NCI-H1092 (cell line): ENCODE measurements at places on chromosomes 7 and 10.

GRCh38 chr7:50679218-50680007 lies 103.3 kb downstream of the GRB10 start:
- peak; percentile 59 for DNase-seq

GRCh38 chr10:15461353-15462108 lies 90.4 kb upstream of the FAM171A1 start:
- DNase-seq = no peak

DNA sequence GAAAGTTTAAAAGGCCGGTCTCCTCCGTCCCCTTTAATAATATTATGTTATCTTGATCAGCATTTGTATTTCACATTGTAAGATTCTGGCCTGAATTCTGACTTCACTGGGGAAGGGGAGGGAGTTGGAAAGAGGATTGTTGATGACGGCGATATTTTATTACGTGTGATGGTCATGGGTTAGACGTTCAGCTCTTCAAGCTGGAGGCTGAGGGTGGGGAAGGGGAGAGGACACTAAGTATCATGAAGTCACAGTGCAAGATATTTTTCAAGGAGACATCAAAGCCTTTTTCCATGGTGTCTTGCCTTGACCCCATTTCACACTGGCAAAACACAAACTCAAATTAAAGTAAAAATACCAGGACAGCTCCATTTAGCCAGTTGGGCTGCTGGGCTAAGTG lies 126.7 kb downstream of the WDR11 start:
- no peak for DNase-seq

- no peak for DNase-seq
These were observed 7.5 kb upstream of the EBF3 start for GRCh38 chr10:129971381-129972144.

- no peak for DNase-seq
These were observed 77.5 kb upstream of the CTTNBP2 start for GRCh38 chr7:117950601-117951260.

- DNase-seq = no peak
These were observed 19.4 kb downstream of the MAGI2 start for GRCh38 chr7:79434098-79434497.

- no peak for DNase-seq
These were observed 109.8 kb downstream of the SH3PXD2A start for GRCh38 chr10:103745341-103746247.

GRCh38 chr10:33160151-33160550 lies 174.3 kb downstream of the NRP1 start:
- no peak for DNase-seq

DNA sequence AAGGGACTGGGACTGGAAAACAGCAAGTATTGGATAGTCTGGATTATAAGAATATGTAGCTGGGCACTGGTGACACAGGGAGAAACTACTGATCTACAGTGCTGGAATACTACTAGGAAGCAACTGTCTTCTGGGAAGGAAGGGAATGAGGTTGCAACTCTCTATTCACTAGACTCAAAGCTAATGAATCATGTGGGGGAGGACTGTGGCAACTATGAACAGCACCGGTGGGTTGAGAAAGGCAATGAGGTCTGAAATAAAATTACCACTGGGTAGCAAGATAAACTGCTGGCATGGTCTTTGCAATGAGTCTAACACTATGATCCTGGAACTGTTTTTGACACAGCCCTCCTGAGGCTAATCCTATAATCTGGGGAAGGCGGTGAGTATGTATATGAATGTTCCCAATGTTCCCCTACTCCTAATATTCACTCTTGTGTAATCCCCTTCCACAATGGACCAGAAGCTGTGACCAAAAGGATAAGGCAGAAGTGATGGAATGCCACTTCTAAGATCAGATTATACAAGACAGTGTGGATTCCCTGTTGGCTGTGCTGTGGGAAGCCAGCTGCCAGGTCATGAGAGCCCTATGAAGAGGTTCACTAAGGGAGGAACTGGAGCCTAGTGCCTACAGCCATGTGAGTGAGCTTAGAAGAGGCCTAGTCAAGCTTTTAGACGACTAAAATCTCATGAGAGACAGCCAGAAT lies 101.3 kb upstream of the DNAJB12 start:
- no peak for DNase-seq

- DNase-seq = no peak
These were observed 93.4 kb downstream of the SPAG6 start for GRCh38 chr10:22438711-22439110.

GRCh38 chr7:7790041-7790741 lies 71.8 kb upstream of the RPA3 start:
- no peak for DNase-seq

- no peak for DNase-seq
These were observed 115.8 kb downstream of the THSD7A start for GRCh38 chr7:11716185-11716584.

GRCh38 chr7:39557911-39558310 lies 8.3 kb upstream of the YAE1 start:
- no peak for DNase-seq

DNA sequence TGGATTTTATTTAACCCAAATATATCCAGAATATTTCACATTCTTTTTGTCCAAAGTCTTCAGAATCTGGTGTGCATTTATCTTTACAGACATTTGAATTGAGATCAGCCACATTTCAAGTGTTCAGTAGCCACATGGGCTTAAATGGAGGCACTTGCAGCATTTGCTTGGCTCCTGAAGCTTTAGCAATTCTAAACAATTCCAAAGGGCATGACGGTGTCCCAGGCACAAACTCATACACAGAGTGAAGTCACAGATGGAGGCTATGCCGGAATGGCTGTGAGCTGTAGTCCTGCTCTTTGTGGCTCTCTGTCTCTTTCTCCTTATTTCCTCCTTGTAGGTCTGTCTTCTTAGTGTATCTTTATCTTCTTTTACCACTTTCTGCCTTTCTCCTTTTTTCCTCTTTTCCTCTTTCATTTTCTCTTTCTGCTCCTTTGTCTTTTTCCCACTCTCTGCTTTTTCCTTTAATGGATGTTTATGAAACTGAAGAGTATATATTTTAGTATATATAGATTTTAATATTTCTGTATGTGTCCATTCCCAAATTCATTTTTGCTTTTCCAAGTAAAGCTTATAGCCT lies 7.7 kb downstream of the AGBL3 start:
- no peak for DNase-seq

GRCh38 chr7:7765422-7765821 lies 47.0 kb upstream of the RPA3 start:
- no peak for DNase-seq

DNA sequence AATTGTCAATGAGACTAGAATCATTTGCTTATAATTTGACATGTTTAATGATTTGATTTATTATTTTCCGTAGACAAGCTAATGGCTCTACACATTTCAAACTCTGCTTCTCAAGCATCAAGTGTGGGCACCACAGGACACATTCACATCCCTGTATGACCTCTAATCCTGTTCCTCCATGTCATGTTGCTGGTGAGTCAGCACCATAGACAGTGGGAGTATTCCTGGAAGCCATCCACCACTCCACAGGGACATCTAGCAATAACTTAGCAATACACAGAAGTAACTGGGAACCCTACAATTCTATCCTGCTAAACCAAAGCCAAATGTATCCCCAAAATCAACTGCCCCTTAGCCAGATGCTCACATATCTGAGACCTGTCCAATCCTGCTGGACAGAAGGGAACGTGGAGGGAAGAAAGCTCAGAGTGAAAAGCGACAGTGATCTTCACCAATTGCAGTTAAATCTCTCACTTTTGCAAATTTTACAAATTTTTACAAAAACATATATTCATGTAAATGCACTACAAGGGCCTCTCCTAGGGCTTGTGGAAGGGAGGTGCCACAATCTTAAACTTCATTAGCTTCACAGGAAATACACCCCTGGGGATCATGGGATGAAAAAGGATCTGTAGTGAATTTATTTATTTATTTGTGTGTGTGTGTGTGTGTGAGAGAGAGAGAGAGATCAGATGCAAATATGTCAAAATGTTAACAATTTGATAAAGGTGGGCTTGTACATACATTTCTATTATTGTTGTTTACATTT lies 126.5 kb downstream of the GFRA1 start:
- DNase-seq = no peak

DNA sequence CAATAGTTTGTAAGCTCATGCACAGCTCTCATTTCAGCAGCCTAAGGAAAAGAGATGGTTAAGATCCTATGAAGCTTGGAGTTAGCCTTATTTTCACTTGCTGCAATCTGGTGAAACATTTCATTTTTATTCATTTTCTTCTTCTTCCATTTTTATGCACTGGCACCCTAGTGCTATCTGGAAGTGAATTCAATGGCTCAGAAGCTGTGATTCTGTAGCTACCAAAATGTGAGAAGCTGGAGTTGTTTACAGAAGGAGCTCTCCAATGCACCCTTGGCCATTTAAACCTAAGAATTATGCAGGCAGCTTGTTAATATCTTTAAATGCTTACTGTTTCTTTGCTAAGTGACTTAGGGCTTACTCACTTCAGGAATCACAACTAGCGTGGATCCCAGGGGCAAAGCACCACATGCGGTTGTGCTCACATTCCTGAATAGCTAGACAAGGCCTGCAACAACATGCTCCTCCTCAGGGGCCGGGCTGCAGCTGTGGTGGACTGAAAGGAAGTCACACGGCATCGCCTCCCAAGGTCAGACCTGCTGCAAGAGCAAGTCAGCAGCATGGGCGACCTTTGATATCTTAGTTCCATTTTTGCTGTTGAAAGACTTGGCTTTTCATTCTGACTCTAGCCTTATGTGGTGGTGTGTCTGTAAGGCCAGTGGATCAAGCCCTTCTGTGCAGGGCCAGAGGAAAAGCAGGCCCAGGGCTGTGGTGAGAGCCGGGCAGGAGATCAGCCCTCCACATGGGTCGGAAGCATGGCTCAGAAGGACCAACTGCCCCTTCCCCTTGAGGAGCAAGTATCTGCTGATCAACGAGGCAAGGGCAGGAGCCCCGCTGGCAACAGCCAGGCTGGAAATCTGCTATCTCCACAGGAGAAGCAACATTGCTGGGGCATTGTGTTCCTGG lies 91.9 kb upstream of the MBL2 start:
- DNase-seq = no peak

- DNase-seq = peak; percentile 51
These were observed at the start of gene ANXA11 for GRCh38 chr10:80205477-80206276. ANXA11 (minus strand) TSS chr10:80205537; CDS start chr10:80172861, 32,676 bp downstream.

DNA sequence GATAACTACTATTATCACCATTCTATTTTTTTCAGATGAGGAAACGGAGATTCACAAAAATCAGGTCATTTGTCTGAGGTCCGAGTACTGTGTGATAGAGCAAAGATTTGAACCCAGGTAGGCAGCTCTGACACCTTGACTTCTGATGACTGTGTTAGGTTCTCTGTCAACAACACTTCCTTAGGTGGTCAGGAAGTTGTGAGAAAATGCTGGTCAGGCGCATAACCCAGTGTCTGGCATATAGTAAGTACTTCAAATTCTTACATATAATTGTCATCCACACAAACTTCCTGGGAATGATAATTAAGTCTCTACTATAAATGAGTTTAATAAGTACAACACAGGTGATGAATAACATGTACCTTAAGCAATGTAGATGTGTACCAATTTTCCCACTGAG lies 381.5 kb downstream of the NEBL start:
- DNase-seq = no peak

DNA sequence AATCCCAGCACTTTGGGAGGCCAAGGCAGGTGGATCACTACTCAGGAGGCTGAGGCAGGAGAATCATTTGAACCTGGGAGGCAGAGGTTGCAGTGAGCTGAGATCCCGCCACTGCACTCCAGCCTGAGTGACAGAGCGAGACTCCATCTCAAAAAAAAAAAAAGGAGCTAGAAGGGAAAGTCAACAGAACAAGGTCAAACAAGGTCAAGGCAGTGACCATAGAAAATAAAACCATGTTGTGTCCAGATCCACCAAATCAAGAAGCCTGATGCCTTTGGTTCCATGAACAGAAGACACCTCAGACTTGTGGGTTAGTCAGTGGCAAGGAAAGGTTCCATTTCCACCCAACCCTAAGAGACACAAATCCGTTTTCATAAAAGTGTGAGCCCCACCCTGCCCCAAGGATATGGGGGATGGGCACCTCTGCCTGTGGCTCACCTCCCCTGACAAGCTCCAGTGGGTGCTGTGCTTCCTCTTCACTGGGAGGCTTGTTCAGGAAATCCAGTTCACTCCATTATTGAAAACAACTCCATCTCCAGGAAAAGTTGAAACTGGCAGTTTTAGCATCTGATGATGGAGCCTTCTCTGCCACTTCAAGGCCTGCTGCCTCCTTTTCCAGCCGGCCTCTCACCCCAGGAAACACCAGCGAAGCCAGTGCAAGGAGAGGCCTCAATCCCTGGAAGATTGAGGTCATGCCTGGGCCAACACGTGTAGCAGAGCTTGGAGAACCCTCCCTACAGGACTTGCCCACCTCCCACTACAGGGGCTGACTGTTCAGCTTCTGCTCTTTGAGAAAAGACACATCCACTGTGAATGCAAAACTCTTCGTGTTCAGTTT lies 152.9 kb downstream of the NRF1 start:
- DNase-seq = no peak

DNA sequence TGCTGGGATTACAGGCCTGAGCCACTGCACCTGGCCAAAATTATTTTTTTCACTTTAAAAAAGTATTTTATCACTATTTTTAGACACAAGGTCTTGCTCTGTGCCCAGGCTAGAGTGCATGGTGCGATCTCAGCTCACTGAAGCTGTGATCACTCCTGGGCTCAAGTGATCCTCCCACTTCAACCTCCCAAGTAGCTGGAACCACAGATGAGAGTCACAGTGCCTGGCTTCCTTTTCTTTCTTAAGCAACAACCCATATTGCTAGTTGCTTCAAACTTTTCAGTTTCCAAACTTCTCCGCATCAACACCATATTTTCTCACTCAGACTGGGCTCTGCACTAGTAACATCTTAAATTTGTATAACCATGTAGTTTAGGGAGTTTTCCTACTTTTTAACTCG lies 9.5 kb upstream of the SMC3 start:
- no peak for DNase-seq

- no peak for DNase-seq
These were observed 33.0 kb downstream of the EN2 start for GRCh38 chr7:155490697-155491628.

DNA sequence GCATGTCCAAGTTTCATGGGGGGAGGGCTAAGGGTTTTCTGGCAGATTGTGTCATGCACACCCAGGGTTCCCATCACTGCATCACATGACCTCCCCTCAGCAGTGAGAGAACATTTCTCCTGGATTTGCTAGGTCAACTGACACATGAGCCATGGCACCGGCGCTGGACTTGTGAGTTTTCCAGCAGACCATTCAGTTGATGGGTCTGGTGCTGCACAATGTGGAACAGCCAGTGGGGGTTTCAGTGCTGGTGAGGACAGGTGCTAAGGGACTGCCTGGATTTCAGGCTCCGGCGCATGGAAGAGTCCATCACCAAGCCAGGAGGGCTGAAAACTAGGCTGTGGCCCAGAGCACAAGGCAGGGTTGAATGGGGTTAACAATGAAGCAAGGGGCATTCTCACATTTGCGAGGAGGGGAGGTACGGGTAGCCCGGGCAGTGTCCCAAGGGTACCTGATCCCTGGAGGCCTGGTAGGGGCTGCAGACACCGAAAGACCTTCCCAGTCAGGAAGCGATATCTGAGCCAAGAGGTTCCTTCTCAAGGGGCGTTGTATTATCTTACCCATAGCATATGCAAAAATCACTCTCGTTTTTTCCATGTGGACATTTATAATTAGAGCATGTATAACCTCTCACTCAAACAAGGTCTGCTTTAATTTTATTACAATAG lies 203.0 kb downstream of the TNS3 start:
- DNase-seq = peak; percentile 16

GRCh38 chr7:88317422-88317821 lies 10.7 kb upstream of the STEAP4 start:
- DNase-seq = no peak
